ENCODE measurements at places on chromosomes 4 and X. TPM values are rescaled to one million over a fixed set of nuclear protein-coding genes. Genes with fewer than 3 reads are reported as not detected.

GRCh38 chr4:23009093-23009492, 316.4 kb downstream of the GBA3 start:
- no peak overlapping the region for H3K27ac ChIP-seq
- H3K4me1 ChIP-seq, result no peaks in the 10 kb centered on the region
- no peaks in the 10 kb centered on the region for H3K36me3 ChIP-seq
- no peak for DNase-seq
- no peaks in the 10 kb centered on the region for H3K27me3 ChIP-seq

GRCh38 chr4:69811166-69811565, 48.8 kb downstream of the SULT1E1 start:
- H3K36me3 ChIP-seq, result no peaks in the 10 kb centered on the region
- H3K27me3 ChIP-seq, result no peaks in the 10 kb centered on the region
- H3K4me3 ChIP-seq, result no peak overlapping the region
- DNase-seq, result no peak
- H3K27ac ChIP-seq, result no peak overlapping the region

DNA sequence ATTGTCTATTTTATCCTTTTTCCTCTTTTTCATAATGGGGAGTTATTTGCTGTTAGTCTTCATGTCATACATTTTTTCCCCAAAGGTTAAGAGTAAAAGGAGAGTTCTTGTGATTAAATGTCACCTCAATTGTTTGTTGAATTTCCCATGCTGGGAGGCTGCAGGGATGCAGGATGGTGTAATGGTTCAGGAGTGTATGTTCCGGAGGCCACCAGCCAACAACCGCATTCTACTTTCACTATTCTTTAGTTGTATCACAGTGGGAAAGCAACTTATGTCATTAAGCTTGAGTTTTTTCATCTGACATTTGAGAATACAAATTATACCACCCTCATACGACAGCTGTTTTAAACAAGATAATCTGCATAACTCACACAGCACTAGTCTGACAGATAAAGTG, 15.4 kb downstream of the AFP start:
- H3K4me1 ChIP-seq, result peaks cover 3% of the 10 kb centered on the region
- DNase-seq, result peak; percentile 56

- H3K4me1 ChIP-seq, result no peaks in the 10 kb centered on the region
- no peak overlapping the region for H3K27ac ChIP-seq
- no peaks in the 10 kb centered on the region for H3K36me3 ChIP-seq
- DNase-seq, result no peak
- peaks cover 20% of the 10 kb centered on the region for H3K27me3 ChIP-seq
- no peak overlapping the region for H3K4me3 ChIP-seq
These were observed 137.9 kb upstream of the NALF2 start for GRCh38 chrX:69366183-69366582.

DNA sequence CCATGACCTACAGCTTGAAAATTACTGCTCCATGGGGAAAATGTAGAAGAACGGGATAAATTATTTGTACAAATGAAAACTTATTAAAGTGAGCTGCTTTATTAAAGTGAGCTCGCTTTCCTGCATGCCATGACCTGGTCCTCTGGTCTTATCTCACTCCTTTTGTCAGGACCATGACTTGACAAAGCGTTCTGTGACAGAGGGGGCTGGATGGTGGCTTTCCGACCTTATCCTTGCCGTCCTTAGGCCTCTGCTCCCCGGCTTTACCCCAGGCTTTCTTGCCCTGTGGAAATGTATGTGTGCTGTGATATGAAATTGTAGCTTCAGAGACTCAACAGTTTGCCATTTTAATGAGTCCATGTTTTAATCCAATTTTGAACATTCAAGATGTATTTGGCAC, 44.0 kb upstream of the FBXW7 start:
- DNase-seq, result no peak
- H3K36me3 ChIP-seq, result no peaks in the 10 kb centered on the region
- peaks cover 12% of the 10 kb centered on the region for H3K27me3 ChIP-seq
- H3K4me1 ChIP-seq, result no peaks in the 10 kb centered on the region
- no peak overlapping the region for H3K27ac ChIP-seq

Gene TSPAN7
- not detected for total RNA-seq

- H3K36me3 ChIP-seq, result no peaks in the 10 kb centered on the region
- 0 out of 2 replicates have a peak, but pooled peaks cover 2% of the 10 kb centered on the region for H3K4me1 ChIP-seq
- no peak overlapping the region for H3K27ac ChIP-seq
- DNase-seq, result no peak
- H3K27me3 ChIP-seq, result no peaks in the 10 kb centered on the region
These were observed 4.5 kb downstream of the RP2 start for GRCh38 chrX:46841346-46841745.

Gene KLF8
- total RNA-seq, result not detected

Gene ASB11
- total RNA-seq, result not detected

GRCh38 chrX:112641449-112641848, 38.3 kb downstream of the LHFPL1 start:
- no peak overlapping the region for H3K4me3 ChIP-seq
- H3K27me3 ChIP-seq, result no peaks in the 10 kb centered on the region
- no peak overlapping the region for H3K27ac ChIP-seq
- DNase-seq, result no peak
- peaks cover 4% of the 10 kb centered on the region for H3K4me1 ChIP-seq

DNA sequence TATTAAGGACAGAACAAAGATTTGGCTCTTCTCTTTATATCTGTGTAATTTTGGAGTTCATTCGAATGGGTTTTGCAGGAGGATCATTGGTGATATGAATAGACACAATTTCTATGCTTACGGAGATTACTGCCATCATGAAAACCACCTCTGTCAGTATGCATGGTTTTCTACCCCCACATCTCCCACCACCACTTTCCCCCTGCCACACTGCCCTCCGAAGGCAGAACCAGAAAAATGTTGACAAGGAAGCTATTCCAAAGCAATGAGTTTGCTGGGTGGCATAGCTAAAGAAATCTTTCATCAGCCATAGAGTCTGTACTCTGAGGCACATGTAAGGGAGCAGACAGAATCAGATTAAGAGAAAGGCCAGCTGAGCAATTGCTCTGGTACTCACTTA, 567.3 kb upstream of the ACTRT1 start:
- DNase-seq, result no peak
- H3K4me1 ChIP-seq, result no peaks in the 10 kb centered on the region
- no peaks in the 10 kb centered on the region for H3K27me3 ChIP-seq
- H3K4me3 ChIP-seq, result no peak overlapping the region
- no peaks in the 10 kb centered on the region for H3K36me3 ChIP-seq

- no peak overlapping the region for H3K4me3 ChIP-seq
- peaks cover 10% of the 10 kb centered on the region for H3K27me3 ChIP-seq
- no peaks in the 10 kb centered on the region for H3K36me3 ChIP-seq
- H3K4me1 ChIP-seq, result no peaks in the 10 kb centered on the region
- H3K27ac ChIP-seq, result no peak overlapping the region
These were observed 6.3 kb downstream of the KIAA1210 start for GRCh38 chrX:119121341-119121740.

- no peak overlapping the region for H3K27ac ChIP-seq
- no peak overlapping the region for H3K4me3 ChIP-seq
- no peaks in the 10 kb centered on the region for H3K36me3 ChIP-seq
- DNase-seq, result no peak
- H3K27me3 ChIP-seq, result no peaks in the 10 kb centered on the region
- H3K4me1 ChIP-seq, result peaks cover 5% of the 10 kb centered on the region
These were observed 246.5 kb upstream of the RPS6KA3 start for GRCh38 chrX:20513185-20513584.

Gene NUP54
- 44.4 TPM for total RNA-seq

- H3K27me3 ChIP-seq, result peaks cover 55% of the 10 kb centered on the region
- no peaks in the 10 kb centered on the region for H3K36me3 ChIP-seq
- no peaks in the 10 kb centered on the region for H3K4me1 ChIP-seq
- no peak overlapping the region for H3K27ac ChIP-seq
These were observed 92.3 kb upstream of the PSAPL1 start for GRCh38 chr4:7526929-7527535.

GRCh38 chrX:97747346-97747745, 863.6 kb downstream of the RPA4 start:
- peaks cover 2% of the 10 kb centered on the region for H3K27me3 ChIP-seq
- H3K4me3 ChIP-seq, result no peak overlapping the region
- no peaks in the 10 kb centered on the region for H3K36me3 ChIP-seq
- no peak overlapping the region for H3K27ac ChIP-seq

DNA sequence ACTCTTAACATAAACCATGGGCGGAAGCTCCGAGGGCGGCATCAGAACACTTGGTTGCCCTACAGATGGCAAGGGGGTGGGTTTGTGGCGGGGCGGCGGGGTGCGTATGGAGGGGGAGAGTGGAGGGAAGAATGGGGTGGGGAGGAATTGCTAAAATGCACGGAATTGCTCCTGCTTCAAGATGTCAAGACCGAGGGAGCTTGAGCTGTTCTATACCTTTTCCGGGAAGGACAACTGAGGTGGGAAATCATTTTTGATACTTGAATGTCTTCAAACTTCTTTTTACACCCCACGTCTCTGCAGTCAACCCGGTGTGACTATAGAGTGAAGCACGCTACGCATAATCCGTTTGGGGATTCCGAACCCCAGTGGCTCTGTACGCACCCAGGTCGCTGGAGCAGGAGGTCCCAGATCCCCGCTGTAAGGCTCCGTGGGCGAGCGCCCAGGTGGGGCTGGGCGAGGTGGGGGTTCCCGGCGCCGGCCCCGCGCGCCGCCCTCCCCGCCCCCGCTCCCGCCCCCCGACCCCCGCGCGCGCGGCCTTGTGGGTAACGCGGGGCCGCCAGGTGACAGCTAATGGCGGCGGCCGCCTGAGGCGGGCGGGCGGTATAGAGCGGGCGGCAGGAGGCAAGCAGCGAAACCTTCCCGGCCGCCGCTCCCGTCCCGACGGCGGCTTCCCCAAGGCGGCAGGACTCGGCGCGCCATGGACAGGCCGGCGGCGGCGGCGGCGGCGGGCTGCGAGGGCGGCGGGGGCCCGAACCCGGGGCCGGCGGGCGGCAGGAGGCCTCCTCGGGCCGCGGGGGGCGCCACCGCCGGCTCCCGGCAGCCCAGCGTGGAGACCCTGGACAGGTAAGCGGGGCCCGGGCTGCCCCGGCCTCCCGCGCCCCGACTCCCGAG, at the start of gene MTMR1:
Gene MTMR1, plus strand, starts transcription at position 566 of the 894 bp plus-strand sequence. Its CDS starts 135 bp downstream, at position 701.
- H3K27me3 ChIP-seq, result no peaks in the 10 kb centered on the region
- H3K4me1 ChIP-seq, result peaks cover 10% of the 10 kb centered on the region
- peak within 1 kb of the TSS; percentile 87 for H3K4me3 ChIP-seq
- H3K27ac ChIP-seq, result peak within 1 kb of the TSS; percentile 96
- no peaks in the 10 kb centered on the region for H3K36me3 ChIP-seq

DNA sequence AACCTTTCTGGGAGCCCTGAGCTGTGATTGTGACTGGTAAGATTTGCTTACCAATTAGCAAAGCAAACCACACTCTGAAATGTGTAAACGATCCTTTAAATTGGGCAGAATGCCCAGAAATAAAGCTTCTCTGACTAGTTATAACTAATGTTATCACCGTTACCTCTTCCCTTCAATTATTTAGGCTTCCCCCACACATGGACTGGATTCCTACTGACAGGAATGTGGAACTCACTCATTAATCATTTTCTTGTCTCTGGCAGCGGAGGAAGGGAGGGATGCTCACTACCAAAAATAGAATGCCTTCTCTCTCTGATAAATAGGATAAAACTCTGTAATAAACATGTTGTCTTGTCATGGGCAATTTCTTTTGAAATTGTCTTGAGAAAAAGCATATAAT, 25.3 kb upstream of the NWD2 start:
- H3K27ac ChIP-seq, result no peak overlapping the region
- no peaks in the 10 kb centered on the region for H3K36me3 ChIP-seq
- H3K4me3 ChIP-seq, result no peak overlapping the region
- DNase-seq, result no peak
- no peaks in the 10 kb centered on the region for H3K27me3 ChIP-seq
- no peaks in the 10 kb centered on the region for H3K4me1 ChIP-seq

GRCh38 chrX:110282922-110283321, 35.0 kb downstream of the AMMECR1 start:
- no peaks in the 10 kb centered on the region for H3K27me3 ChIP-seq
- H3K4me1 ChIP-seq, result peaks cover 8% of the 10 kb centered on the region
- H3K27ac ChIP-seq, result no peak overlapping the region
- no peak overlapping the region for H3K4me3 ChIP-seq
- no peaks in the 10 kb centered on the region for H3K36me3 ChIP-seq
- no peak for DNase-seq

Gene ASB12
- total RNA-seq, result not detected

DNA sequence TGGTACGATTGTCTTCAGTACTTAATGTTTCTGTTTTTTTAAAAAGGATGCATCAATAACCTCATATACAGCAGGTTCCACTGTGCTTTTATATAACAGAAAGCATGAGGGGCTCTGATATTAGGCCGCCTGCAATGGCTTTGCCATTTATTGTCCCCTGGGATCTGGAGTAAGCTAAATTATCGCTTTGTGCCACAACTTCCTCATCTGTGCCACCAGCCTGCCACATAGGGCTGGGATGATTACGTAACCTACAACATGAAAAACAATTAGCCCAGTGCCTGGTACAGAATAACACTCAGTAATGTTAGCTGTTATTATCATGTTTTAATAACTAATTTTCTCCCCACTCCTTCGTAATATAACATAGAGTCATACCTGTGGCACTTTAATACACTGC, 65.5 kb upstream of the TRIM2 start:
- no peak overlapping the region for H3K4me3 ChIP-seq
- H3K36me3 ChIP-seq, result no peaks in the 10 kb centered on the region
- H3K4me1 ChIP-seq, result peaks cover 4% of the 10 kb centered on the region
- DNase-seq, result no peak
- H3K27ac ChIP-seq, result no peak overlapping the region

DNA sequence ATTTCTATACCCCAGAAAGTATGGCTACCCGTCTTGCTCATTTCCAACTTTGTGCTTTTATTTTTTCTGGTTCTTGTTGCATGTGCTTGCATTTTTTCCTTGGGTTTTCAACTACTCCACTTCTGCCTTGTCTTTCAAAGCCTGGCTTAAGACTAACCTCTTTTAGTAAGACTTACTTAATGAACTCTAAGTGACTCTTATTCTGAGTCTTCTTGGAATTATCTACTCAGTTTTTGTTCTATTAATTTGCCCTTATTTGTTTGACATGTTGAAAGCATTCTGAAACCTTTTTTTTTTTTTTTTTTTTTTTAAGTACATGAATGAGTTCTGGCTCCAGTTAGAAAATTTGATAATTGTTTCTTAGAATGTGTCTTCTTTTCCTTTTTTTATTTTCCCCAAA, 74.8 kb downstream of the SLIT2 start:
- H3K27ac ChIP-seq, result no peak overlapping the region
- H3K36me3 ChIP-seq, result no peaks in the 10 kb centered on the region
- H3K27me3 ChIP-seq, result no peaks in the 10 kb centered on the region
- H3K4me3 ChIP-seq, result no peak overlapping the region
- DNase-seq, result no peak

Gene BEND2
- not detected for total RNA-seq

GRCh38 chrX:45710081-45710801, 509.6 kb upstream of the DIPK2B start:
- H3K36me3 ChIP-seq, result no peaks in the 10 kb centered on the region
- DNase-seq, result peak; percentile 96
- no peak overlapping the region for H3K4me3 ChIP-seq
- H3K27me3 ChIP-seq, result no peaks in the 10 kb centered on the region

Gene TSPAN6
- total RNA-seq, result 20.1 TPM

Gene NAP1L3
- total RNA-seq, result 5.3 TPM

Gene NEIL3
- total RNA-seq, result 10.3 TPM

- H3K36me3 ChIP-seq, result no peaks in the 10 kb centered on the region
- no peaks in the 10 kb centered on the region for H3K4me1 ChIP-seq
- no peak overlapping the region for H3K4me3 ChIP-seq
- H3K27ac ChIP-seq, result no peak overlapping the region
- DNase-seq, result no peak
These were observed 33.9 kb downstream of the AFF2 start for GRCh38 chrX:148534291-148534690.
